ENCODE measurements at places on chromosomes 7 and 10.

- no peak for DNase-seq
Observed at GRCh38 chr10:842795-843194, 88.7 kb downstream of the LARP4B start.

- DNase-seq = no peak
Observed at GRCh38 chr10:90944749-90945148, 23.9 kb upstream of the ANKRD1 start.

- DNase-seq = no peak
Observed at GRCh38 chr7:133859871-133860450, 267.2 kb upstream of the LRGUK start.

- no peak for DNase-seq
Observed at GRCh38 chr7:1055491-1055955, 11.2 kb downstream of the GPR146 start.

- DNase-seq = no peak
Observed at GRCh38 chr10:95211606-95212279, 17.7 kb downstream of the ACSM6 start.

GRCh38 chr10:102963756-102964025 is 45.6 kb downstream of the CNNM2 start:
- no peak for DNase-seq

GRCh38 chr10:49313501-49314070 is 14.6 kb downstream of the C10orf71 start:
- DNase-seq = no peak

GRCh38 chr7:100488333-100489095 is 4.8 kb downstream of the NYAP1 start:
- DNase-seq = no peak

DNA sequence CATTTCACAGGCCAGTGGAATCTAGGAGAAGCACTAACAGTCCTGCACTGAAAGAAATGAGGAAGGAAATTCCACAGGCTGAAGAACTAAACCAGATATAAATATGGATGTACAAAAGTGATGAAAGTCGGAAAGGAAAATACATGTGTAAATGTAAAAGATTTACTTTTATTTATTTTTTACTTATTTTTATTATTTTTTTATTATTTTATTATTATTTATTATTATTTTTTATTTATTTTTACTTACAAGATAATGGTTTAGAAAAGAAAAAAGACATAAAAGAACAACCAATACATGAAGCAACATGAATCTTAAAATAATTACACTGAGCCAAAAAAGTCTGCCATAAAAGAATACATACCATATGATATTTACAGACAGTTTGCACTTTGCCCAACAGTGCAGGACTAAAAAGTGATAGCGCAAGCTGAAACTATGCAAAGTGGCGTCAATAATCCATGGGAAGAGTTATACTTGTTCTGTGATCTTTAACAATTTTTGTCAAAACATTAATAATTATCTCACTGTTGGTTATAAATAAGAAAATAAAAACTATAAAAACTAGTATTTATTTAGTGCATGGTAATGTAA is 317.8 kb upstream of the MKI67 start:
- DNase-seq = no peak

GRCh38 chr10:96646751-96647166 is 59.9 kb upstream of the TM9SF3 start:
- DNase-seq = no peak

DNA sequence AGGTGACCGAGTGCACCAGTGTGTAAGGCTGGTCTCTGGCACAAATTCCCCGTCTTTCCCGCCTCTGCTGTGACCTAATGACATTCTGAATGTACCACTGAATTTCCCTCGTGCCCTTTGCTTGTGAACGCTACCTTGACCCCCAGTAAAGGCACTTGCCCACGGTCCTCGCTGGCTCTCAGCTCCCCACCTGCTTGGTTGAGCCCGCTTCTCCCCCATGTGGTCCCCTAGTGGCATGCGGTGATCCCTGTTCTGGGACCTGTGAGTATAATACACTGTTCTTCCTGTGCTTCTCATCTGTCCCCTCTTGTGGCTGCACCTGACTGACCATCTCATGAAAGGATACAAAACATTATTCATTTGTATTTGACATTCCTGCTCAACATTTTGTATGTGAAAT is 495.7 kb downstream of the INHBA start:
- no peak for DNase-seq

DNA sequence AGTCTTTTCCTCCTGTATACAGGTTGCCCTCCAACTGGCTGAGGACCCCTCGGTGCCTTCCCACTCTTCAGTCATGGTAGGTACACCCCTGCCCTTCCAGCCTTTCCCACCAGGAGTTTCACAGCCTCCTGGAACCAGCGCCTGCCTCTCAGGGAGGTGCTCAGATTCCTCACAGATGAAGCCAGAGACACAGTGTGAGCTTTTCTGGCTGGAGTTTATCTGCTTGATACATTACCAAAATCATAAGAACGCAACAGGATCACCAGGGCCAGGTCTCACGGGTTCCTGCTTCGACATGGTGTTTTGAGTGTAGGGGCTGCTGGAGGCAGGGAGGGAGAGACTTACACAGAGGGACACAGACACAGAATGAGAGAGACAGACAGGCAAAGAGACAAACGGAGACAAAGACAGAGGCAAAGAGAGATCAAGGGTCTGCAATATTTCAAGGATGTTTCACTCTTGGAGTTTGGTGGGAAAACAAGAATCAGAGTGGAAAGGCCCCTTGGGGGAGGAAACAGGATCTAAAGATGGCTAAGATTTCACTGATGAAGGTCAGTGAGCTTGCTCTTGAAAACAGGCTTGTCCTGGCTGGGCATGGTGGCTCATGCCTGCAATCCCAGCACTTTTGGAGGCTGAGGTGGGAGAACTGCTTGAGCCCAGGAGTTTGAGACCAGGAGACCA is 6.5 kb upstream of the INMT start:
- no peak for DNase-seq

- DNase-seq = no peak
Observed at GRCh38 chr10:74223755-74224529, 72.9 kb downstream of the ADK start.

DNA sequence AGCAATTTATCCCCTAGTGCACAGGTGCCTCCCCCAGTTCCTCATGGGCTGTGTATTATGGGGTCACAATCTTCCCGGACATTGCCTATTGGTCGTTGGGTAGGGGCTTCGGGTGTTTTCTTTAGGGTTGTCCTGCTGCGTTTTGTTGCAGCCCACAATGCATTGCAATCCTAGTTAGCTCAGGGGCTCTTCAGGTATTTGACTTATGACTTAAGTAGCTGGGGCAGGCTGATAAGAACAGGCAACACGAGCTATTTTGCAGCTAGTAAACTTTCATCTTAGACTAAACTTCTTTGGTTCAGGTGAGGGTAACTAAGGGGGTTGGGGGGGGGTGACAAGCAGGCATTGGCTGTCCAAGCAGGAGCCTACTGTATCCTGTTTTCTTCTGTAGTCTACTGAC is 158.5 kb downstream of the TPST1 start:
- no peak for DNase-seq

GRCh38 chr10:100736809-100737354 is 8.5 kb upstream of the PAX2 start:
- DNase-seq = no peak

DNA sequence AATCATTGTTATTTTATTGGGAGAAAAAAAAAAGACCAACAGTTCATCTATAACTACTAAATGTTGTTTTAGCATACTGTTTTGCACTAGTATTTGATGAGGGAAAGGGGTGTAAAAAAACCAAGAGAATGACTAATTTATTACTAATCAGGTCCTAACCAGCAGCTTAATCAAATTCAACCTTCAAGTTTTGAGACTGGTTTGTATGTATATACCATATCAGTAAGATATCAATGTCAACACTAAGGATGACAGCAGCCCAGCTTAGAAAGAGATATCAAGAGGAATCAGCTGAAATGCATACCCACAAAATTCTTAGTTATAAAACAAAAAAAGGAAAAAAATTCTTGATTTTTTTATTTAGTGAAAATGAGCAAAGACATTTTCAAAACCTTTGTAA is 122.6 kb downstream of the KMT2C start:
- no peak for DNase-seq

GRCh38 chr7:55080000-55080623 is 61.3 kb downstream of the EGFR start:
- DNase-seq = no peak

GRCh38 chr7:85021101-85021704 is 165.7 kb downstream of the SEMA3D start:
- no peak for DNase-seq

DNA sequence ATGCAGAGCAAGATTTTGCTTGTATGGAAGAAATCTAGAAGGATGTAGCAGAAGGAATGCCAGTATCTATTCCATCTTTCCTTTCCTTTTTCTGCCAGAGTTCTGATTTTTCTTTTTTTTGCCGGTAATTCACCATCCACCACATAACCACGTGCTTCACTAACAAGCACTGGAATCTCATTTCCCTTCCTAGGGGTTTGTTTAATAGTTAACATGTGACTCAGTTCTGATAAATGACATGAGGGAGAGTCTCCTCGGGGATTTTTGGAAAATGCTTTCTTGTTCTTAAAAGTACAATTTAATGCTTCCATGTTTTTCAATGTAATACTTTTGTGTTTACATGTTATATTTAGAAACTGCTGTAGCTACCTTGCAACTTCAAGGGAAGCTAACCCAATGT is 590.2 kb downstream of the SH2D4B start:
- no peak for DNase-seq

GRCh38 chr10:71334221-71334791 is 15.2 kb downstream of the SLC29A3 start:
- no peak for DNase-seq

GRCh38 chr10:119783665-119784027 is 57.8 kb downstream of the INPP5F start:
- DNase-seq = no peak

DNA sequence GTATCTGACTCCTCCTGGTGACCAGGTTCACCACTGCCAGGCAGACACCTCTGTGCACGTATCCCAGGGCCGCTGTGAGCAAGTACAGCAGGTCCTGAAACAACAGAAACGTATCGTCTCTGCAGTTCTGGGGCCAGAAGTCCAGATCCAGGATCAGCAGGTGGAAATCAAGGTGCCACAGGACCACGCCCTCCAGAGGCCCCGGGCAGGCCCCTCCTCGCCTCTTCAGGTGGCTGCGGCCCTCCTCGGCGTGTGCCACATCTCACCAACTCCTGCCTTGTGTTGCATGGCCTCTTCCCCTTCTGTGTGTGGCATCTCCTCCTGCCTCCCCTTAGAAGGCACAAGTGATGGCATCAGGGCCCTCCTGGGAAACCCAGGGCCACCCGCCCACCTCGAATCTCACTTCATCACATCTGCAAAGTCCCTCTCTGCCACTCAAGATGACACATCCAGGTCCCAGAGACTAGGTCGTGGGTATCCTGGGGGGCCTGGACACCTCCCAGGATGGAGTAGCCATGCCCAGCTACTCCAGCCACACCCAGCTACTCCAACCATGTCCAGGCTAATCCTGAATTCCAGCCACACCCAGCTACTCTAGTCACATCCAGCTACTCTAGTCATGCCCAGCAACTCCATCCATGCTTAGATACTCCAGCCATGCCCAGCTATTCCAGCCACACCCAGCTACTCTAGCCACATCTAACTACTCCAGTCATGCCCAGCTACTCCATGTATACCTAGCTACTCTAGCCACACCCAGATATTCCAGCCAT is 52.6 kb upstream of the DNAAF5 start:
- DNase-seq = no peak

Measured in bone marrow (tissue), 2 donors.